ENCODE measurements at places on chromosomes 4 and X.

GRCh38 chr4:140358281-140358680, 15.2 kb upstream of the SCOC start:
- no peak for ATAC-seq

GRCh38 chrX:6738518-6739470, 203.9 kb upstream of the VCX3A start:
- no peak for ATAC-seq

DNA sequence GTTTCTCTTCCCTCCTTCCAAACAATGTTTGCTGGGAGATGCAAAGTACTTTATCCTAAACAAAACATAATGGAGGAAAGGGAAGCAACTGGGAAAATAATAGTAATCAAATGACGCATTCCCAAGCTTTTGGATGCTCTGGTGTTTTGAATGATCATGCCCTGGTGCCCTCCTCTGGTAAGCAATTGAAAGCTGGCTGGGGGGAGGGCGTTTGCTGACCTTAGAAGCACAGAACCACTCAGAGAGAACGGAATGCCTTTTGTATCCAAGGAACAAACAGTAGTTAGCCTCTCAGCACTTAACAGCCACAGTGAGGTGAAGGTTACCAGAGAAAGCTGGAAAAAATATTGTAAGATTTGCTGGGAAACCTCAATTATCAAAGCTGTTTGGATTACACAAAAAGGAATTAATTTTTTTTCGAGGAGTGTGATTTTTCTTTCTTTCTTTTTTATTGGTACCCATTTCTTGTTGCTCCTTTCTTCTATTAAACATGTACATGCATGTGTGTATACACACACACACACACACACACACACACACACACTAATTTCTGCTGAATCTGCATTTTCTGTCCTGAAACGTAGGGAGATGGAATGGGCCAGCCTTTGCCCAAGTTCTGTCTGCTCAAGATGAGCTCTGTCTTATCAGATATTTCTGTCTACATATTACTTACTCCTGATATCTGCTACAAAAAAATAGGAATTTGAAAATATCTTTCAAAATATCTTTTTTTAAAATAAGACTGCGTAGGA, 155.8 kb upstream of the IGFBP7 start:
- no peak for ATAC-seq

GRCh38 chr4:74322301-74322700, 14.0 kb downstream of the EPGN start:
- no peak for ATAC-seq

GRCh38 chrX:50161127-50161526, 39.7 kb downstream of the AKAP4 start:
- ATAC-seq: no peak

DNA sequence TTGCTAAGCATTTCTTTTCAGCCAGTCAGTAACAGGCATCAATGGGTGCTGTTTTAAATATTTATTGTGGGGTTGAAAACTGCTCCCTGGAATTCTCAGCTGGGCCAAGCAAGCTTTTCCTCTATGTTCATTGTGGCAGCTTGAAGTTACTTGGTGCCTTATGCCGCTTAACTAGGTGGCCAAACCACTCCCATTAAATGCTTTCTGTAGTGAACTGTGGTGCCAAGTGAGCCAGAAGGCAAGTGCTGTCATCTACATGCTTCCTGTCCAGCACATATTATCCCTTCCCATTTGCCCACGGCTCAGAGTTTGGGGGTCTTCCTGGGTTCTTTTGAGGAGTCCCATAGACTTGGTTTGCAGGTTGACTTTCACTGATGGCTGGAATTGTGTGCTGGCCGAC, 64.8 kb downstream of the TAB3 start:
- no peak for ATAC-seq

DNA sequence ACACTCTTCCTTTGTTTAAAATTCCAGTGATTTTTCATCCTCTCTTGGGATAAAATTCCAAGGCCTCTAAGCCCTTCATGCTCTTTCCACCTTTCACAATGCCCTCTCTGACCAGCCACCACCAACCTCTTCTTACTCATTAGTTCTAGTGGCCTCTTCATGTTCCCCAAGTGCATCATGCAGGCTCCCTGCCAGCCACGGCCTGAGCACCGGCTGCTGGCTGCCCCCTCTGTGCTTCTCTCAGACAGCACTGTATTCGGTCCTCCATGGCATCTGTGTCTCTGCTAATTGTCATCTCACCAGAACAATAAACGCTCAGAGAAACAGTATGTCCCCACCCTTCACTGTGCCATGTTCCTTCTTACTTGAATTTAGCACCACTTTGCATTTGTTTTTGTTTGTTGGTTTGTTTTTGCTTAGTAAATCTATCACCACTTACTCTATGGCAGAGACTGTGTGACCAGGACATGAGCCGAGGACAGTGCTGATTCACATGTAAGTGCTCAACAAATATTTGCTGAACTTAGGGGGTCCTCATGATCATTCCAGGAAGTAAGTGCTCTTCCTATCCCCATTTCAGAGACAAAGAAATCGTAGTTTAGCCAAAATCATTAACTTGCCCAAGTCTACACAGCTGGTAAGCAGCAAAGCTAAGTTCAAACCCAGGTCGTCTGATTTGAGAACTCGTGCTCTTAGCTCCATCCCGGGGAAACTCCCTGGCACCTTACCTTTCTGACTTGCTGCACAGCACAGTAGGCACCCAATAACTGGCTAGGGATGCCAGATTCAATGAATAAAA, 77.1 kb upstream of the UCP1 start:
- ATAC-seq: no peak

DNA sequence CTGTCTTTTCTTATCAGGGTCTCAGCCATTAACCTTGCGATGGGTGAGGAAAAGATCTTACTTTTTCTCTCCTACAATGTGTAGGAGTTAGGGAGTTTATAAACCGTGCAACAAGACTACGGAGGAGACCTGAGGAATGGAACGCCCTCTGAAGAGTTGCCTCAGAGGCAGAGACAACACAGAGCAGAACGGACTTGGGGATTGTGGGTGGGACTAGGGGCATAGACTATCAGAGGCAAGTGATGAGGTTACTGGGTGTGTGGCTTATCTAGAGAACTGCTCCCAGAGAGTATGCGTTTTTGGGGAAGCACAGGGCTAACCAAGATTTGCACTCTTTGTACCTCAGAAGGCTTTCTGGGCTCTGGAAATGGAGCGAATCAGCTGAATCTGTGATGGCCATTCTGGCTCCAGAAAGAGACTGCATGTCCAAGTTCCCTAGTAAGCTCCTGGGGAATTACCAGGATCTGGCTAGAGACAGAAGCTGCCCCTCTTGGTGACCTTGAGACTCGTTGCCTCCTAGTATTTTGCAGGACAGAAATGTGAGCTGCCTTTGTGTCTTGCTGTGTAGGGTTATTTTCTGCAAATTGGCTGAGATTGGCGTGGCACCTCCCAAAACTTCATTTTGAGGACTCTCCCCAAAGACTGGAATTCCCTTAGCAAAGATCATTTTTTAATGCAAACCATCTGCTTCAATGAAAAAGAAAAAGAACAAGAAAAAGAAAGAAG, 118.9 kb downstream of the ARSF start:
- no peak for ATAC-seq

- ATAC-seq: no peak
Measured at GRCh38 chr4:119149110-119149509, 13.5 kb downstream of the MYOZ2 start.

DNA sequence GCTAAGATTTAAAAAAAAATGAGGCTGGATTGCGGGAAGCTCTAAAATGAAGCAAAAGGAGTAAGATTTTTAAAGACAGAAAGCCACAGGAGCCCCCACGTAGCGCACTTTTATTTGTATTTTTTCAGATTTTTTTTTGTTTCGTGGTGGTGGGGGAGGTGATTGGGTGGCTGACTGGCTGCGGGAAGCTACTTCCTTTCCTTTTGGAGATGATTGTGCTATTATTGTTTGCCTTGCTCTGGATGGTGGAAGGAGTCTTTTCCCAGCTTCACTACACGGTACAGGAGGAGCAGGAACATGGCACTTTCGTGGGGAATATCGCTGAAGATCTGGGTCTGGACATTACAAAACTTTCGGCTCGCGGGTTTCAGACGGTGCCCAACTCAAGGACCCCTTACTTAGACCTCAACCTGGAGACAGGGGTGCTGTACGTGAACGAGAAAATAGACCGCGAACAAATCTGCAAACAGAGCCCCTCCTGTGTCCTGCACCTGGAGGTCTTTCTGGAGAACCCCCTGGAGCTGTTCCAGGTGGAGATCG, 908 bp downstream of the PCDH10 start:
- ATAC-seq: no peak

- no peak for ATAC-seq
Measured at GRCh38 chr4:73902038-73902637, 32.9 kb downstream of the CXCL1 start.

DNA sequence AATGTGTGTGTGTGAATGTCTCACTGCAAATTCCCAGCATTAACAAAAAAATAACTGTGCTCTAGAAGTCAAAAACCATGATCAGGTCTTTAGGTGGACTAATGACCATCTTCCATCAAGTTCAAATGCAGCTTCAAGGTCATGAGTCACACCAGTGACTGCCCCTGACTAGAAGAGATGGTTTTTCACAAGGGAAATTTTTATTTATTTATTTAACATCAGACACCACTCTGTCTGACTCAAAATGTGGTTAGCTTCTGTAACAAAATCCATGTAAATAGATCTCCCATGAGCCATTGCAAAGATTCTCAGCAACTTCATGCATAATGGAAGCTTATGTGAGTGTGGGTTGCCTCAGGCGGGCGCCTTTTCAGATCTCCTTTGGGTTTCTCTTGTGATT, 219.2 kb downstream of the KIT start:
- no peak for ATAC-seq

DNA sequence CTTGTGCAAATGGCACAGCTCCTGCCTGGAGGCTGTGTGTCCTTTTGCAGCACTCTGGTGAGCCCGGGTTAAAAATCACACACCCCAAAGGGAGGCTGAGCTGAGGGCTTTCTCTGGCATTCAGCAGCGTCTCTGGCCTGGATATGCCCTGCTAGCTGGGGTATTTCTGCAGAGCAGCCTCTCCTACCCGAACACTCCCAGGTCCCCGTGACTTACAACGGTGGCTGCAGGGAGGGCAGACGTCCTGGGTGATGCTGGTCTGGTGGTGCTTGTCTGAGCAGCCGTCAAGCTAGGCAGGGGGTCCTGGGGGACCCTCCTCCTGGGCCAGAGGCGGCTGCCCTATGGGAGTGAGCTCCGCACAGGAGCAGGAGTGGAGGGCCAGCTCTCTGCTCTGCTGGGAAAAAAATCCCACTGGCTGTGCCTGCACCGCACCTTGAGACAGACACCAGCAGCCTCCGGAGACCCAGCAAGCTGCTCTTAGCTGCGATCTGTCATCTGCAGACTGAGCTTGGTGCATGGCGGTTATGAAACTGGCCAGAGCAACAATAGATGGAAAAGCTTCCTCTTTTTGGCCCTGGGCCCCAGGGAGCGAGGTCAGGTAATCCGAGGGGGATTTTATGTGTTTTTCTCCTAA, 41.3 kb upstream of the ASMTL start:
- no peak for ATAC-seq

GRCh38 chrX:29862126-29862677, 353.2 kb upstream of the MAGEB2 start:
- ATAC-seq: no peak

All from gastroesophageal sphincter (tissue), 4 donors.